ENCODE measurements at places on chromosomes 16 and 17. TPM values are rescaled to one million over a fixed set of nuclear protein-coding genes. Genes with fewer than 3 reads are reported as not detected.

The KRTAP4-9 gene
- polyA plus RNA-seq = not detected

The CCL4L2 gene
- polyA plus RNA-seq = 0.53 TPM

DNA sequence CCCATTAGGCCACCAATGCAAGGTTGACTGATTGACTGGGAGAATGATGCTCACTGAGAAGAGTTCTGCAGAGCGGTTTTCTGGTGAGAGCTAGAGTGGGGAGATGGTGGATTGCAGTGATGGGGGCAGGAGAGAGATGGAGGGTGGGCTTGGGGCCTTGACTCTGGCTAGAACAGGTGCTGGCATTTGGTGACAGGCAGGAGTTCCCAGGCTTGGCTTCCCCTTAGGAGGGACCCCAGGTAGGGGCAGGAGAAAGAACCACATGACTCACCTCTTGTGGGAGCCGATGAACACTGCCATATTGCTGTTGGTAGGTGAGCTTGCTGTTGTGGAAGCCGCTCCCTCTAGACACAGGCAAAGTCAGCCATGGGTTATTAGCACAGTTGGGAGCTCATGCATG lies 8.0 kb downstream of the CD300LB start:
- no peak for DNase-seq

DNA sequence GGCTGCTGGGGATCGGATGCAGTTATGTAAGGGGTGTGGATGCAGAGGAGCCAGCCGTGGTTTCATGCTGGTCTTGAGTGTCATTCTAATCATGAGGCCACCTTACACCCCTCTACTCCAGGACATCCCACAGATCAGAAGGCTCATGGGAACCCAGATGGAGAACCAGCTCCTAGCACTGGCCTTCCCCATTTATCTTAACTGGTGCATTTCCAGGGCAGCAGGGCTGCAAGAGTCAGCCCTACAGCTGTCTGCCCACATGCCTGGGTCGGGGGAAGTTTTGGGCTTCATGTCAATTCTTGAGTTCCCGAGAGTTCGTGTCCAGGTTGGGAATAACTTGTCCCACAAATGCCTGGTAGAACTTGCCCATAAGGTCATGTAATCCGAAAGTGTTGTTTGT lies 29.1 kb downstream of the RPTOR start:
- DNase-seq = no peak

DNA sequence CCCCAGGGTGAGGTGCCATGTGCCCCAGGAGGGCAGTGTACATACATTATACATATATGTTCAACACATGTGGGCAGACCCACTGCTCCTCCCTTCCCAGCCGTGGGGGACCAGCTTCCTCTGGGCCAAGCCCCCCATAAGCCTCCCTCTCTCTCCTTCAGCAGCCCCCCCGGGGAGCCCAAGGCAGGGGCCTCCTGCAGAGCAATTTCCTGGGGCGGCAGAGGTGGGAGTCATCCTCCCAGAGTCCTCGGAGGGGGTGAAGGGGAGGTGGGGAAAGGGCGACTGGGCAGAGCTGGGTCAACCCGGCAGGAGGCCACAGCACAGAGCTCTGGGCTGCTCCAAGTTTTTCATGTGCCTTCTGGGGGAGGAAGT lies 235.1 kb downstream of the ZNF423 start:
- no peak for DNase-seq
